T-helper 1 cell (primary cell): ENCODE measurements at places on chromosomes 7 and 10.

GRCh38 chr10:103155471-103156085, 37.5 kb downstream of the NT5C2 start:
- DNase-seq: no peak

DNA sequence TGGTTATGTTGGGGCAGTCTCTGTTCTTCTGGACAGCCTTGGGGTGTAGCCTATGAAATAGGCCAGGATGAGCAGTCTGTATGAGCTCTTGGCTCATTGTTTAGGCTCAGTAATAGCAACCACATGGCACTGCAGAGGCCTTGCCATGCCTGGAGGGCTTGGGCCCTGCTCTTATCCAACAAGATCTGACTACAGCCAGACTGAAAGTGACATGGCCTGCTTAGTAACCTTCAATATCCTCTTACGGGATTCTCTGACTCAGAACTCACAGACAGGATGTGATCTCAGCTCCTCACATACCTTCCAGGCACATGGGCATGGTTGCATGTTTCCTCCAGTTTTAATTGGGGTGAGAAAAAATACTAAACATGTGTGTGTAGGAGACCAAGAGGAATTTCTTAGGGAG, 289.3 kb downstream of the PTEN start:
- no peak for DNase-seq

DNA sequence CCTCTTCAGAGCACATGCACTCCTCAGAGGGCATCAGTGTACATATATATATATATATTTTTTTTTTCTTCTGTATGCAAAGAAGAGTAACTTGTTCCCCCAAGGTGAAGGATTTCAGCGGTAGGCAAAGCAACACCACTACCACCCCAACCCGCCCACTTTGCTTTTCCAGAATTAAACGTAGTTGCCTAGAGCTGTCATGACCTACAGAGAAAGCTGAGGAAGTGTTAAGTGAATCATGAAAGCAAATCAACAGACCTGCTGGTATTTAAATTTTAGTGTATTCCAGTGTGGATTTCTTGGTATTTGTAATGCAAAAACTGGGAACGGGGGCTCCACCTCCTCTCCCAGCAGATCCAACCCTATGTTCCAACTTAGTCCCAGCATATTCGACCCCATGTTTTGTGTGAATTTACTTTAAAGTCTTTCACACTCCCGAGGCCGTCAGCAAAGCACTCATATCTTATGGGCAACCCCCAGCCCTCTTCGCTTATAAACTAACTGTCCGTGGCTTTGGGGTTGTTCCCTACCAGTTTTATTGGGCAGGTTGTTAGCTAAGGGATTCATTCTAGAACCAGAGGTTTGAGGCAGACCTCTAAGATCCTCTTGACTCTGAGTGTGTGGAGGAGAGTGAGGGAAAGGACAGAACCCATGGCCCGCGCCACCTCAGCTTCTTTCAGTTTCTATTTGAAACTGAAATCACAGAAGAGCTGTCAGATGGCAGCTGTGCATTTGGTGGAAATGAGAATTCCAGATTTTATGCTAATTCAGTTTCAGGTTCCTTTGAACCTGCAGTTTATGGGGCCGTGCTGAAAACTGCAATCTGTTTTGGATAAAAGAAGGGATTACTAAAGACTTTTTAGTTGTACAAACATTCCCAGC, 450.2 kb upstream of the GALNT17 start:
- DNase-seq: peak; percentile 25

- no peak for DNase-seq
These were observed 444.7 kb upstream of the PODXL start for GRCh38 chr7:132001146-132001545.

DNA sequence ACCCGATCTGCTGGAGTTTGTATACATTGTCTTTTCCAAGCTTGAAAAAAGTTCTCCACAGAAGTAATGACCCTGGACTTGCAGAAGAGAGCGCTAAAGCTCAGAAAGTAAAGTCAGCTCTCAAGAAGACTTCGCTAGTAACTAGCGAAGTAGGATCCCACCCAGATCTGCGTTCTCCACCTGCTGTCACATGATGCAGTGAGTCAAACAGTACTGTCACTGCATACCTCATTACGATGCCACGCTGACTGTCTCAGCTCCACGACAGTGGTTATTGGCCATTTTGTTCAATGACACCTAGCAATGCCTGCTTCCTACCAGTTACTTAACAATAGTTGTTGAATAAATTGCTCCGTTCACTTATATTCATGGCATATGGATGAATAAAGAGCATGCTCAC, 29.7 kb upstream of the SEC61G start:
- DNase-seq: no peak

- no peak for DNase-seq
These were observed 17.6 kb downstream of the SEC24C start for GRCh38 chr10:73761781-73762180.

DNA sequence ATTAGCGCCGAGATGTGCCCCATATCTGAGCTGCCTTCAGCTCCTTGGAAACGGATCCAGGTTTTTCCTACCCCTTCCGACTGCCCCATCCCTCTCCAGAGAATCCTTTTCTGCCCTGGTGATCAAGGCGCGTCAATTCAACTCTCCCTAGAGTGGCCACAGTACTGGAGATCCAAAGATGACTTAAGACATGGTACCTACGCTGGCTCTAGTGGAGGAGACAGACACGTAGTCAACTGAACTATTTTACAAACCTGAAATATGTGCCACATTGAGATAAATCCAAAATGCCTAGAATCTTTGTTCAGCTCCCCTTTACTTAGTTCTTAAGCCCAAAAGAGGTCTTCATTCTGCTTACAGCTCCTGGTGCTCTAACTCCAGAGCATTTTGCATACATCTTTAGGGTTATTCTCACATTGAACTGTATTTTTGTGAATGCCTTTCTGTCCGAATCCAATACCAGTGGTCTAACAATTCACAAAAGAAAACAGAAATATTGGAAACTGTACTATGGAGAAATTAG, 444 bp upstream of the TNPO3 start:
- no peak for DNase-seq

DNA sequence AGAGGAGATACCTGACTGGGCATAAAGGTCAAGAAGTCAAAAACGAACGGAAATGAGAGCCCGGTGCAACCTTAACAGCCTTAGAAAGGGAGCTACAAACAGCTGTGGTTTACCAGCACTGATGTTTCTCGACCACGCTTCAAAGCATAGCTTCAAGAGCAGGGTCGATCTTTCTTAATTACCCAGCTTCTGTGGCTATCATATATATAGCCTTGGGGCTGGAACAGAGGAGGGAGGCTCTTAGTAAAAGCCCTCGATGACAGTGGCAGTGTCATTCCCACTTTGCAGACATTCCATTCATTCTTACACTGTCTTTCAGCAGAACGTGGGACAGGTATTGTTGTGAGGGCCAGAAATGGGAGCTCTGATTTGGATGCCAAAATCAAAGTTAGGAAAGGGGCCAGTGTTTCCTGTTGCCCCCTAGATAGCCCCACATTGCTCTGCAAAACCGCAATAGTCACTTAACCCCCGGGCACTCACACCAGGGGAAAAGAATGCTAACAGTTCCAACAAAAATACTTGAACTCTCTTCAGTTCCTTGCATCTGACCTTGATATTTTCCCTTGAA, 141.5 kb downstream of the MTPAP start:
- DNase-seq: no peak

DNA sequence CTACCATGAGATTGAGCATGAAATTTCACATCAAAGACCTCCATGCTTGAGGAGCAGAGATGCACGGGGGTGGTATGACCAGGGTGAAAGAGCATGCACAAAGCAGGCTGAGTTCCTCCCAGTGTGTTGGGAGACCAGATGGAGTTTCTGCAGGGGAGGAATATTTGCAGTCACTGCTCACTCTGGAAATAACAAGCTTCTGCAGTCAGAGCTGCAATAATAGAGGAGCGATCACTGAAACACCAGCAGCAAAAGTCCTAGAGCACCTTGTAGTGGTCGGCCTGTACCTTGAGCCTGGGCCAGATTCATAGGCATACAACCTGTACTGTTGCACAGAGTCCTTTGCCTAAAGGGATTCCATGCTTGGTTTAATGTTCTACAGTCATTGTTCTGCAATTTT, 184.5 kb upstream of the SP8 start:
- no peak for DNase-seq

DNA sequence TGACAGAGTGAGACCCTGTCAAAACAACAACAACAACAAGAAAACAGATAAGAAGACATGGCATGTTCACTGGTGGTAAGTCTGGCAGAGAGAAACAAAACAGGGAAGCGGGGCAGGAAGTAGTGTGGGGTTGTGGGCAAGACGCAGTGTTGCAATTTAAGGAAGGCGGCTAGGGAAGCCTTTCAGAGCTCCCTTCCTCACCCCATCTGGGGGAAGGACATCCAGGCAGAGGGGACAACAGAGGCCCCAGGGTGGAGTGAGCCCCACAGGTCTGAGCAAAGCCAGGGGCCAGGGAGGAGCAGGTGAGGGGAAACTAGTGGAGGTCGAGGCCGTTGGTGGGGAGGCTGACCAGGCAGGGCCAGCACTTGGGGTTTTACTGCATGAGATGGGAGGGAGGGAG, 16.8 kb downstream of the LAT2 start:
- DNase-seq: no peak

- no peak for DNase-seq
These were observed 38.4 kb downstream of the TWIST1 start for GRCh38 chr7:19079066-19079465.

DNA sequence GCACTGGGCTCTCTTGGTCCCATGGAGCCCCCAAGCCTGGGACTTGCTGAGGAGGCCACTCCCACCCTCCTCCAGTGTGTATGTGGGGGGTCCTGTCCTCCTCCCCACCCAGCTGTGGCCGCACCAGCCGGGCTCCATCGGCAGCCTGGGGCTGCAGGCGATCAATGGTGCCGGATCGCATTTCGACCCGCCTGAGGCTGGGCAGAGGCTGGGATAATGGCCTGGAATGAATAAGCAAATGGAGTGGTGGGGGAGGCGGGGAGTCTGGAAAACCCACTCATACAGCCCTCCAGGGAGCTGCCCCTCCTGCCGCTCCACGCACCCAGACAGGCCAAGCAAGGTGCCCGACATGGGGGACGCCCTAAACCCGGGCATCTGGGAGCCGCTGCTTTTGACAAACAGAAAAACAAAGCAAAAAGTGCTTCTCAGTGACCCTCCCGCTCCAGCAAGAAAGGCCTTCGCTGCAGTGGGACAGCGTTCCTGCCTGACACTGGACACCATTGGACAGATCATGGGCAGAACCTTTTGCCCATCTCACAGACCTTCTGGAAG, 160.5 kb downstream of the NRF1 start:
- no peak for DNase-seq

- no peak for DNase-seq
These were observed 178.5 kb upstream of the RNF32 start for GRCh38 chr7:156461881-156462665.

DNA sequence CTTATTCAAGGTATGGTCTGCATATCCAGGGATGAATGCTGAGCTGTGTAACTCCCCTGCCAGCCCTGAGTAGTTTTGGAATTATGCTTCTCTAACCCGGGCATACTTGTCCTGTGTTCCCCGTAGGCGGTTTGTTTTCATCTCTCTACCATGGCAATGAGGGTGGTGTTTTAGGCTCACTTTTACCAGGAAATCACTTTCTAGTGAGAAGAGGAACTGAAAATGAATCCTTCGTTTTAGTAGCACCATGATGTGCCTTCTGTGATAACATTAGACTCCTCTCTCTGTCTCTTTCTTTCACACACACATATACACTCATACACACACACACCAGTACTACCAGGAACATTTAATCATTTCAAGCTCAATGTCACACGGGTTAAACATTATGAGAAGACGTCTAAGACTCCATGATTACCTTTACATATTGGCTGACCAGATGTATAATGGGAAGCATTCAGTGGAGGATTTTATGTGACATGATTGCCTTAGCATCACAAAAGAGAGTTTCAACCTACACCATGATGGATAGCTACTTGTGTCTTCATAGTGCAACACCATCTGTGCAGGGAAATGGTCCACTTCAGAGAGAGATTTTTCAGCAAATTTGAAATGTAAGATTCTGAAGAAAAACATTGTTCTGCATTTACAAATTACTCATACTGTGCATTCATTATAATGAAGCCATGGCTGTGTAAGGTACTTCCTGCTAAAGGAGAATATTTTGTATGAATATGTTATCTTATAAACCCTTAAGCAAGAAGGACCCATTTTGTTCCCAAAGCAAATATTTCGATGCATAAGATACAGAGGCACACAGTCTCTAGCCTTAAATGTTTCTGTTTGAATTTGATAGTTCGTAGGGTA, 31.0 kb upstream of the PFKP start:
- DNase-seq: no peak

DNA sequence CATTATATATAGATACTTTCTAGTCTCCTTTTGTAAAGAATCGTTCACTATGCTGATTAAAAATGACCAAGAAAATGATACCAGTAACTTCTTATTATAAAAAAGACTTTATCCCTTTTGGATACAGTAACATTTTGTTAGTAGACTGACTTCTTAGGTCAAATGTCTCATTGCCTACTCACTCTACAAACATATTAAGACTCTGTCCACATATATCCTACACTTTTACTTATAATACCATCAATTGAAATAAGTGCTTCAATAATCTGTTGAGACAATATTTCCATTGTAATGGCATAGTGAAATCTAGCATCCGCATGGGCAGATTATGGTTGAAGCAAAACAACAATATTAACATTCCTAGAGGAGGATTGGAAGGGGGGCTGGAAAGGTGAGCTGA, 180.6 kb downstream of the ARL4A start:
- no peak for DNase-seq

DNA sequence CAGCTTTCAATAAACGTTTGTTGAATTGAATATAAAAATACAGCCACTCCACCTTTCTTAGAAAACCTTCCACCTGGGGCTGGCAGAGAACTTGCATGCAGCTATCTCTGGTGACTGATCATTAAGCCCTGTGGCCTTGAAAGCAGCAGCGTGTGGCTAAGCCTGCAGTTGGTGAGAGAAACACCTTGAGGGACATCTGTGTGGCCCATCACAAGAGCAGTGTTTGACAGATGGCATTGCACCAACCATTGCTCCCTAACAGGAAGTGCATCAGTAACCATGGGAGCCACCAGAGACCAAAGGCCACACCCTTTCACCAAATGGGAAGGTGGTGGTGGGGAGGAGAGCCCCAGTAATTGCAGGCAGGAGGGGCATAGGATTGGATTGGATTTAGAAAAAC, 22.4 kb downstream of the RHOBTB1 start:
- DNase-seq: no peak

DNA sequence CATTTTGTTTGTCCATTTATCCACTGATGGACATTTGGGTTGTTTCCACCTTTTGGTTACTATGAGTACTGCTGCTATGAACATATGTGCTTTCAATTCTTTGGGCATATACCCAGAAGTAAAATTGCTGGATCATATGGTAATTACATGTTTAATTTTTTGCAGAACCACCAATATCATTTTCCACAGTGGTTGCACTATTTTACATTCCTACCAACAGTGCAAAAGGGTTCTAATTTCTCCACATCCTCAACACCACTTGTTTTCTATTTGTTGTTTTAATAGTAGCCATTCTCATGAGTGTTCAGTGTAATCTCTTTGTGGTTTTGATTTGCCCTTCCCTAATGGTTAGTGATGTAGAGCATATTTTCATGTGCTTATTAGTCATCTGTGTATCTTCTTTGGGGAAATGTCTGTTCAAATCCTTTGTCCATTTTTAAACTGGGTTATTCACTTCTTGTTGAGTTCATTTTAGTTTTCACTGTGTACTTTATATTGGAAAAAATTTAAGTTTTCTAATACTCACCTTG, 101.9 kb downstream of the HIBADH start:
- DNase-seq: no peak
